Neuronal stem cell (in vitro differentiated cells): ENCODE measurements at places on chromosomes 7 and 10.

- no peak for DNase-seq
Observed at GRCh38 chr7:84190016-84190705, 4.4 kb downstream of the SEMA3A start.

DNA sequence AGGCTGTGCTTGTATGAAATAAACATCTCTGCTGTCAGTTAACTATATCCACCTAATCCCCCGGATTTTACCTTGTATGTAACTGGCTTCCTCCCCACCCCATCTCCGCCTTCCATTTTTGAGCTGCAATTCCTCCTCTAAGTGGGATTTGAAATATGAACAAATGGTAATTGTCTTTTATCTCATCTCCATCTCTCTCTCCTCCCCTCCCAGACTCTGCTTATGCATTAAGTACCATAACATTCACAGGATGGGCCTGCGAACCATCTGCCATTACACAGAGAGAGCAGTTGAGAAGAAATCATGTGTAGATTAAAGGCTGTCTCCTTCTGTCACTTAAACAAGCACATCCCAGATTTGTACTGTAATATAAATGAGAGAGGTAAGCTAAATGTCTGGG, 1169.9 kb downstream of the TYW1 start:
- DNase-seq, result no peak

DNA sequence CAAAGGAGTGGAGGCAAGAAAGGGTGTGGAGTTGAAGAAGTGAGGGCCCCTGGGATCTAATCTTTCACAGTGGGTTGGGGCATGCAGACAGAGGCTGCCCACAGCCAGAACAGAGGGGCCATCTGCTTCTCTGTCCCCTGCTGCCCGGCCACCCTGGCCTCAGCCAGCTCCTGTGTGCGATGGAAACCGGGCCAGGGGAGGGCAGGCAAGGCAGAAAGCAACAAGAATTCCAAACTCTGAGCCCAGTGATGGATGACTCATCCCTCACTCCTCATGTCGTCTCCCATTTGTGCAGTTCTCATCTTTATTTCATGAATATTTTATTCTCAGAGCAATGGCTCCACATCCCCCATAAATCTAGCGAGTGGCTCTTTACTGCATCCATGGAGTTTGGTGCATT, 757.1 kb downstream of the GRID1 start:
- DNase-seq, result no peak

DNA sequence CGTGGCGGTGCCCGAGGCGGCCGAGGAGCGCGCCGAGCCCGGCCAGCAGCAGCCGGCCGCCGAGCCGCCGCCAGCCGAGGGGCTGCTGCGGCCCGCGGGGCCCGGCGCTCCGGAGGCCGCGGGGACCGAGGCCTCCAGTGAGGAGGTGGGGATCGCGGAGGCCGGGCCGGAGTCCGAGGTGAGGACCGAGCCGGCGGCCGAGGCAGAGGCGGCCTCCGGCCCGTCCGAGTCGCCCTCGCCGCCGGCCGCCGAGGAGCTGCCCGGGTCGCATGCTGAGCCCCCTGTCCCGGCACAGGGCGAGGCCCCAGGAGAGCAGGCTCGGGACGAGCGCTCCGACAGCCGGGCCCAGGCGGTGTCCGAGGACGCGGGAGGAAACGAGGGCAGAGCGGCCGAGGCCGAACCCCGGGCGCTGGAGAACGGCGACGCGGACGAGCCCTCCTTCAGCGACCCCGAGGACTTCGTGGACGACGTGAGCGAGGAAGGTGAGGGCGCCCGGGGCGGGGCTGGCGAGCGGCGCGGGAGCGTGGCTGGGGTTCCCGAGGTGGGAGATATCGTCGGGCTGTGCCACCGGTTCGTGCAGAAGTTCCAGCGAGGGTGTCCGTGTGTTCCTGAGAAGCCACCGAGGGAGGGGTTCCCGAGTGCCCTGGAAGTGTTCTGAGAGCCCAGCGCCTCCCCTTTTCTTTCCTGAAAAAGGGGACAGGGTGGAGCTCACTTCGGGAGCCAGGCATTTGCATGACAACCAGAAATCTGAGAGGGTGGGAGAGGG, 495 bp downstream of the EIF3B start:
- DNase-seq, result no peak

GRCh38 chr10:14507176-14507575, 176.5 kb upstream of the FRMD4A start:
- no peak for DNase-seq

GRCh38 chr10:90966146-90966545, 45.3 kb upstream of the ANKRD1 start:
- no peak for DNase-seq

DNA sequence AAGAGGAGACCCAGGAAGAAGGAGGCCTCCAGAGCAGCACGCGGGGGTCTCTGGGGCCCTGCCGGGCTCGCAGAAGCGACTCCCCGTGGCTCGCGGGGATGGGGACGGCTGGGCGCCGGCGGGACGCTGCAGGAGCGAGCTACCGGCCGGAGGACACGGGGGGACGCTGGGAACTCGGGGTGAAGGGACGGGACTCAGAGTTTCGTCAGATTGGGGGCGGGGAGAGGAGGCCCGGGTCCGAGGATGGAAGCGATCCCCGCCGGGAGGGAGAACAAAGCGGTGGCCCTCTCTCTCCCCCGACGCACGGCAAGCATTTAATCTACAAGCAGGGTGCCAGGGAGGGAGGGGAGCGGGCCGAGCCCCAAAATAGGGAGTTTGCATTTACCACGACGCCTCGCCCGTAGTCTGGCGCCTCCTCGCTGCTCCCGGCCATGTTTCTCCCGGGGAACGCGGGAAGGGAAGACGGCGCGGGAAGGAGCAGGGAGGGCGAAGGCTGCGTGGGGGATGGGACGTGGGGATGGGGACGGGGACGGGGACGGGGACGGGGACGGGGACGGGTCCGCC, at the start of gene PRTFDC1:
PRTFDC1 (minus strand) TSS at position 464 of the 564 bp plus-strand sequence; CDS start at position 433, 31 bp downstream.
- peak; percentile 48 for DNase-seq

DNA sequence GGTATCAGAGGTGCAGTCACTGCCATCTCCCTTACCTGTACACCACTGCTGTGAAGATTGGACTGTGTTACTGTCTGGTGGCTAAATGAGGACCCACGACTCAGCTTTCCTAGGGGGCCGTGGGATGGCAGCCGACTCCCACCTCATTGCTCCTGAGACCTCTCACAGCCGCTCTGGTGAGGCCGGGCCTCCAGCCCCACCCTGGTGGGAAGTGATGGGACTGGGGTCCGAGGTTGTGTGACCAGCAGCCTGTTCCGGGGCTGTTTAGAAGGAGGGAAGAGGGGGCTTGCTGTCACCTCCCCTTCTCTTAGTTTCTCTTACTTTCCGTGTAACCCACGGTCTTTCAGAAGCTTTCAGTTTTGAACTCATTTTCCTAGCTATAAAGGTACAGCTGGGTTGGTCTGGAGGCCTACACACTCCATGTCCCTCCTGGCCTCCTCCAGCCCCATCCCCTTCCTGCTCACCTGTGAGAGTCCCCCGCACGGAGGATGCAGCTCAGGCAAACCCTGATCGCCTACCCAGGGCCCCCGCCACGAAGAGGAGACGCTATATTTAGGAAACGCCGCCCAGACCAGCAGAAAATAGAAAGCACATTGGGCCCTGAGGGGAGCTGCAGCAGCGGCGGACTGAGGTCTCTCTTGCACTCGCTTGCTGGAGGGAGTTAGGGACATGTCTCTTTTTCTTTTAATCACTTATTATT, 4.6 kb downstream of the EMX2 start:
- DNase-seq, result no peak

DNA sequence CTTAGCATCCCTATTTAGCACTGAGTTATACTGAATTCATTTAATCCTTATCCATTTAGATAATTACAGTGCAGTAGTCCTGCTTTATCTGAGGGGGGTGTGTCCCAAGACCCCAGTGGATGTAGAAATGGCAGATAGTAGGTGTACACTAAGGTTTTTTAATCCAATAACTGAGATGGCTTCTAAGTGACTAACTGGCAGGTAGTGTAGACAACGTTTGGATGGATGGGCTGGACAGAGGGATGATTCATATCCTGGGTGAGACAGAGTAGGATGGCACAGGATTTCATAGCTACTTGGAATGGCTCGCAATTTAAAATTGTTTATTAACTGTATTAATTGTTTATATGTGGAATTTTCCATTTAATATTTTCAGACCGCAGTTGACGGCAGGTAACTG, 295.6 kb downstream of the CCDC3 start:
- DNase-seq, result no peak

GRCh38 chr7:50321487-50322067, 17.1 kb downstream of the IKZF1 start:
- no peak for DNase-seq

GRCh38 chr7:40213291-40213690, 78.5 kb downstream of the SUGCT start:
- no peak for DNase-seq

GRCh38 chr10:102888048-102888447, 18.8 kb downstream of the AS3MT start:
- no peak for DNase-seq

DNA sequence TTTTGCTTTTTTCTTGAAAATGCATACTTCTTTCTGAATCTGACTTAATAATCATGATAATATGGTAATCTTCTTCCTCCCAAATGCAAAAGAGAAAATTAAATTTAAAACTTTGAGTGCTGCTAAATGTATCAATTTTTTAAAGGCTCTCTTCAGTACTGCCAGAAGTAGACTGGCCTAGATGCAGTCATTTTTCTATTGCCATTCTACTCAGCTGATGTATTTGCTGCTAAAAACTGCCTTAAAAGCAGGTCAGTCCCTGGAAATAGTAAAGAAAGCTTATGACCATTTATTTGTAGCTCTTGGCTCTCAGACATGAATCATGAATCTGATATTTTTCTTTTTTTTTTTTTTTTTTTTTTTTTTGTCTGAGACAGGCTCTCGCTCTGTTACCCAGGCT, 28.5 kb downstream of the NAPEPLD start:
- DNase-seq, result no peak

DNA sequence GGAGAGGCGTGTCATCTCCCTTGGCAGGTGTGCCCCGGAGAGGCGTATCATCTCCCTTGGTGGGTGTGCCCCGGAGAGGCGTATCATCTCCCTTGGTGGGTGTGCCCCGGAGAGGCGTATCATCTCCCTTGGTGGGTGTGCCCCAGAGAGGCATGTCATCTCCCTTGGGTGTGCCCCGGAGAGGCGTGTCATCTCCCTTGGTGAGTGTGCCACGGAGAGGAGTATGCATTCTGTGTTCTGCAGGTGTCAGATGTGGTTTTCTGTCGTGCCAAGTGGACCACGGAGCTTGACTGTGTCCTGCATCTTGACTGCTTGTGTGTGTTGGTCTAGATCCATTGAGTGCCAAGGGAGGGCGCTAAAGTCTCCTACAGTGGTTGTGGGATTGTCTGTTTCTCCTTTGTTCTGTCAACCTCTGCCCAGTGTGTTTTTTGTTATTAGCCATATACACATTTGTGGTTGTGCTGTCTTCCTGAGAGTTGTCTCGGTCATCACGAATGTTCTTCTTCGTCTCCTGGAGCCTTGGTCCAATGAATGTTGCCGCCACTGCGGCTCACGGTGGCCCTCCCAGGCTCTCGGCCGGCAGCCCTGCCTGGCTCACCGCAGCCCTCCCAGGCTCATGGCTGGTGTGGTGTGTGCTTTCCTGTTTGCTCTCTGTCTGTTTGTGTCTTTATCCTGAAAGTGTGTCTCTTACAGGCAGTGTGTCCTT, 96.8 kb downstream of the INPP5A start:
- DNase-seq, result no peak

GRCh38 chr10:90394311-90394710, 463.5 kb downstream of the HTR7 start:
- no peak for DNase-seq

GRCh38 chr7:133015888-133016287, 66.0 kb downstream of the CHCHD3 start:
- DNase-seq, result no peak

DNA sequence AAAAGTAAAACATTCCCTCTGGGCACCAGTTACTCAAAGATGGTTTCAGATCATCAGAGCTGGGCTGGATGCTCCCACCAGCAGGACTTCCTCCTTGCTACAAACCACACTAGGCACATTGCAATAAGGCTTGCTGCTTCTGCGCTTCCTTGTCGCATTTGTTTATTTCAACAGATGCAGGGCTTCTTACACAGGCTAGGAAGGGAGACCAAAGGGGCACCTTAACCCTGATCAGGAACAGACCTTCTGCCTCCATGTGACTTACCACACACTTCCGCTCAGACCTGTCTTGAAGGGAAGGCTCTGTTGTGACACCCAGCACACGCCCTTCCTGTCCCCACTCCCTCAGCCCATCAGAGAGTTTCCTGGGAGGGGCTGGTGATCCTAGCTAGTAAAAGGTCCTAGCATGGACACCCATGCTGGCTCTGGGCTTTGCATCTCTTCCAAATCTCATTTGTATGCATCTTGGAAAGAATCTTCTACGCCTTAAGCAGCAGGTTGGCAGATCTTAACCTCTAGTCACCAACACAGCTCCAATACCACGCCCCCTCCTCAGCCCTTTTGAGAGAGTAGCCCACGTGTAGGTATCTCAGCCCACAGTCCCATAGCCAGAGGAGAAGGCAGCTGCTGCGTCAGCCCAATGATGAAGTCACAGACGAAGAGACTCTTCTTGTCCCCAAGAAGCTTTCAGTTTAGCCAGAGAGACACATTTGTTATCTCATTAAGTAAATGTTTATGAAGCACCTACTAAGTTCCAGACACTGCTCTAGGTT, 47.1 kb upstream of the SVIL start:
- DNase-seq, result no peak

- no peak for DNase-seq
Observed at GRCh38 chr7:70097645-70098044, 499.4 kb downstream of the AUTS2 start.

GRCh38 chr10:88027570-88027969, 164.1 kb downstream of the PTEN start:
- DNase-seq, result no peak

- DNase-seq, result no peak
Observed at GRCh38 chr7:132776048-132776620, 199.9 kb upstream of the PLXNA4 start.

- no peak for DNase-seq
Observed at GRCh38 chr10:114688786-114689185, 30.7 kb upstream of the ABLIM1 start.

- no peak for DNase-seq
Observed at GRCh38 chr7:132828502-132828901, 252.2 kb upstream of the PLXNA4 start.

DNA sequence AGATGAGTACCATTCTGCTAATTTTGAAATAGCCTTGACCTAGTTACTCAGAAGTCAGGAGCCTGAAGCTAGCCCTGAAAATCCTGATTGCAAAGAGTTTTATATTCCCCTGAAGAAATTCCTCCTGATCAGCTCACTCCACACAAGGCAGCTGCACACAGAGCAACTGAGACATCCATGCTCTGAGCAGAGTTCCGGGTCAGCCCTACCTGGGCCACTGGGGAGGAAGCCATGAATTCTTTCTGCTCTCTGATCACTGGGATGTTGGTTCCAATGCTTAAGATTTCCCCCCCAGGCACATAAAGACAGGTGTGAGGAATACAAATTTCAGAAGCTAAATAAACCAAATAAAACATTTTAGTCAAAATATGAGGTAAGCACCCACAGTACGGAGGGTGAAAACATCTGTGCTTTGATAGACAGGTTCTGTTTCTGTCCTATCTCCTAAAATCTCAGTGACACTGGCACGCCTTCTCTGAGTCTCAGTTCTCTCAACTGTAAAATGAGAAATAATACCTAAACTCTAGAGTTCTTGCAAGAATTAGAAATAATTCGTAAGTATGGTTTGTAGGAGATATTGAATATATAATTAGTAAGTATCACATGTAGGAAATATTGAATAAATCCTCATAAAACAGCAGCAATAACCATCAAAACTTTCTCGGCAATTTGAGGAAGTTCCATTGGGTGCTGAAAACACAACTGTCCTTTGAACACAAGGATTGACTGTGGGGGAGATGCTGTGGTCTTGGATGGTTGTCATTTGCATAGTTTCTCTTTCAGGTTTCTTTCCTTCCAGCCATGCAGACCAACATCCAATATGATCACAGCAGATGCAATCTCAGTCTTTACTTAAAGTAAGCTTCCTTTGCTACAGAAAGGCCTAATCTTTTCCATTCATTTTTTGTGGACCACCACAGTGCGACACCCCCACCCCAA, 133.0 kb upstream of the TNS3 start:
- DNase-seq, result no peak
